CD8-positive, alpha-beta memory T cell (primary cell): ENCODE measurements at places on chromosomes 7 and 10. TPM values are rescaled to one million over a fixed set of nuclear protein-coding genes. Genes with fewer than 3 reads are reported as not detected.

Gene TRIM73
- total RNA-seq = 3.6 TPM

DNA sequence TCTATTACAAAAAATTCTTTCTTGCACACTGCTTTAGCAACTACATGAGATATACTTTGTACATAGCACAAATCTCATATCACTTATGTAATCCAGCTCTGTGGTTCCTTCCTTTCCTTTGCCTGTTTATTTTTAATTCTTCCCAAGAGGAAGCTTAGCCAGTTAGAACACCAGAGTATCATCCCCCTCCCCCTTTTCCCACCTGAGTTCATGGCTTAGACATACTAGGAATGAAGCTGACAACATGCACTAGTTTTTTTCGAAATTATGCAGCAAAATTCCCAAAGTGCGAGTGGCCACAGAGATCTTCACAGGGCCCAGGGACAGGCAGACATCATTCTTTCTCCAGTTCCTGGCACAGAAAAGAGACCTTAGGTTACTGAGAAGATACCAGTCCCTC lies 17.8 kb downstream of the CAV1 start:
- no peak for DNase-seq

Gene ACSM6
- total RNA-seq = not detected

Gene CFAP46
- not detected for total RNA-seq

DNA sequence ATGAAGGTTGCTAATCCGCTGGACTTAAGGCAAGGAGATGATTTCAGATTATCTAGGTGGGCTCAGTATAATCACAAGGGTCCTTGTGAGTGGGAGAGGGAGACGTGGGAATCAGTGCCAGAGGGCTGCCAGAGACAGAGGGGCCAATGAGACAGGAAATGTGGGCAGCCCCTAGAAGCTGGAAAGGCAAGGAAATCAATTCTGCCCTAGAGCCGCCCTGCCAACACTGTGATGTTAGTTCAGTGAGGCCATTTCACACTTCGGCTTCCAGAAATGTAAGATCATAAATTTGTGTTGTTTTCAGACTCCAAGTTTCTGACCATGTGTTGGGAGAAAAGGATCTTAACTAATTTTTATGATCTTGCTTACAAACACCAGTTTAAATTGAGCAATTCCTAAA lies 3.6 kb upstream of the GPNMB start:
- no peak for DNase-seq

Gene KCNH2
- 0.24 TPM for total RNA-seq

Gene TAF3
- 22.6 TPM for total RNA-seq

- no peak for DNase-seq
These were observed 295.8 kb upstream of the LYZL1 start for GRCh38 chr10:28993056-28993455.

Gene TMUB1
- 81.7 TPM for total RNA-seq

DNA sequence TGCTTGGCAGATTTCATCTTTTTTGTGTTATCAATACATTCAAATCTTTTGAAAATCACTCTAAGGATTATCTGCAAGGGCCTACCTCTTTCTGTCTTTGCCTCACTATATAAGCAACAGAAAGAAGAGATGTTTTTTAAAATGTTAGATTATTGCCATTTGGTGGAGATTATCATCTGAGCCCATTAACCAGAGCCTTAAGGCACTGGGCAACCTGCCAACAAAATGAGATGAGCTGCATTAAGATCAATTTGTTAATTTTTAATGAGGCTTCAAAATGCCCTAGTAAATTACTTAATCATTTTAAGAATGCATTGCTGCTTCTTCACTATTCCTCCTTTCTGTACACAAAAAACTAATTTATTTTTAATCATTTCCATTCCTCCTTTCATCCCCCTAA lies 314.1 kb downstream of the SNX13 start:
- DNase-seq = no peak

DNA sequence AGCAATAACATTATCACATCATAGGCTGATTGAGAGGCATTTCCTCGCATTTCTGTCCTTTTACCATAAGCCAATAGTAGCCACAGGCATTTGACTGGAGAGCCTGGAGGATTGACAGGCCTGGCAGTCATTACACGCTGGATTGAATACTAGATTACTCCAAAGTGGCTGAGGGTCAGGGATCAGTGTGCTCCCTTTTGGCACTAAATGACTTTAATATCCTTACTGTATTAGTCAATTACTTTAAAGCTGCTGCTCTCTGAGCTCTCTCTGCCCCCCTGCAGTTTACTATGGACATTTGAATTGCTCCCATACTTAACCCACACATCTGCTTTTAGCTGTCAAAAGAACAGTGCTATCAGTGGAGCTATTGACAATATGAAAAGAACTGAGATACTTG lies 302.0 kb downstream of the TFEC start:
- no peak for DNase-seq

DNA sequence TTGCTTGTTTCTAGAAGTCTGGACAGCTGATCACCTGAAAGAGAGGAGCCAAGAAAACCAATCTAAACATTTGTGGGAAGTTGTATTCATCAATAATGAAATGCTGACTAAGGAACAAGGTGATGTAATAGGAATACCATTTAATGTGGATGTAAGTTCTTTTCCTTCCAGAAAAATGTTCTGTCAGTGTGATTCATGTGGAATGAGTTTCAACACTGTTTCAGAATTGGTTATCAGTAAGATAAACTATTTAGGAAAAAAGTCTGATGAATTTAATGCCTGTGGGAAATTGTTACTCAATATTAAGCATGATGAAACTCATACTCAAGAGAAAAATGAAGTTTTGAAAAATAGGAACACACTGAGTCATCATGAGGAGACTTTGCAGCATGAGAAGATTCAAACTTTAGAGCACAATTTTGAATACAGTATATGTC lies 39.8 kb upstream of the ZNF37A start:
- no peak for DNase-seq

GRCh38 chr7:82678259-82678658 lies 234.7 kb upstream of the CACNA2D1 start:
- DNase-seq = no peak

DNA sequence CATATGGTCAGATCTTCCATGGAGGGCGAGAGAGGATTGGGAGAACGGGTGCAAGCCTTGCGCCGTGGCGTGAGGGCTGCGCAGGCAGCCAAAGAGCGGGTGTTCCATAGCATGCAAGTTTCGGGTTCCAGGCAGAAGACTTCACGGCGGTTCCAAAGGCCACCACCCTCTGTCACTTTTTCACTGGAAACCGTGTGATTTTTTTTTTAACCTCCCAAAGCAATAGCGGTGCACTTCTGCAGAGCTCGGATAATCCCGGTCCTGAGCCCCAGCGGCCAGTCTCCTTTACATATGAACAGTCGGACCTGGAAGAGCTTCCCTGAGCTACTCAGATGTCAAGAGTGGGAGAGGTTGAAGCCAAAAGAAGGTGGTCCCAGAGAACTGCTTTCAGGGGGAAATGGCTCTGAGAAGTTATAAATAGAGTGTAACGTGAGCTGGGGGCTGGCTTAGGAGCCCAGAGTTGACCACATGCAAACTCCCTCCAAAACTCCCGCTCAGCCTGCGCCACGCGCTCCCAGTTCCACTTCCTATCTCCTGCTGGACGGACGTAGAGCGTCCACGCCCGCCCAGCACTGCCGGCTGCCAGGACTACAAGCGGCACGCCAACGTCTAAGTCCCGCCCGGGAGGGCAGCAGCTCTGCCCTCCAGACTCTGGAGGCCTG lies at the start of gene MEOX2:
TSS of gene MEOX2 (minus strand) at position 389 of the 662 bp plus-strand sequence. CDS start at position 108, 281 bp downstream.
- no peak for DNase-seq

GRCh38 chr10:77011874-77012811 lies 625.5 kb downstream of the KCNMA1 start:
- no peak for DNase-seq

DNA sequence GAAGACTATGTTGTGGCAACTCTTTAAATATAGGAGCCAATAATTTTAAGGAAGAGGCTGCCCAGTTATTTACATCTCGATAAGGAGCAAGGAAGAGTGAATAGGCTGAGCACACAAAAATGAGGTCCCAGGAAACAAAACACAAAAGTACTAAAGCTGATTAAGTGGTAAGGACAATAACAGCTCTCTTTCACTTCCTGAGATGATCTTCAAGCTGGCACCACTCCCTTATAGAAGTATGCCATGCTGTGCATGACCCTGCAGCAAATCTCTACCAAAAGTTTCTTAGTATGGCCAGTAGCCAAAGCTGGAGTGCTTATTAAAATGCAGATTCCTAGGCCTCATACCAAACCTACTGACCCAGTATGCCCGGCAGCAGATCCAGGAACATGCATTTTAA lies 39.7 kb downstream of the CADPS2 start:
- DNase-seq = no peak

DNA sequence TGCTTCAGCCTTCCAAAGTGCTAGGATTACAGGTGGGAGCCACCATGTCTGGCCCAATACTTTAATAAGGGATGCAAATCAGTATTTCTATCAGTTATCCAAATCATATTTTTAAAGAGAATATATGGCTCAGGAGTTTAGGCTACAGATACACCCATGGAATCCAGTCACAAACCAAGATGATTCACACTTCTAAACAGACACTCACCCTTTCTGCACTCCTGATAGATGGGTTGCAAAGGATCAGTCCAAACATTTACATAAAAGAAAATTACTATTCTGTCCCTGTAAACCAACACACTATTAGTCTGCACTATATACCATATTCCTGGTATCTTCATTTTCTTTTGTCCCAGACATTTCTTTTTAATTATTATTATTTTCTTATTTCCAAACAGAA lies 2.2 kb downstream of the MORN4 start:
- no peak for DNase-seq

- no peak for DNase-seq
These were observed 820.7 kb downstream of the GRID1 start for GRCh38 chr10:85545874-85546273.

Gene TRIM4
- 30.0 TPM for total RNA-seq

- DNase-seq = no peak
These were observed 35.9 kb downstream of the CCDC3 start for GRCh38 chr10:12965571-12965970.

DNA sequence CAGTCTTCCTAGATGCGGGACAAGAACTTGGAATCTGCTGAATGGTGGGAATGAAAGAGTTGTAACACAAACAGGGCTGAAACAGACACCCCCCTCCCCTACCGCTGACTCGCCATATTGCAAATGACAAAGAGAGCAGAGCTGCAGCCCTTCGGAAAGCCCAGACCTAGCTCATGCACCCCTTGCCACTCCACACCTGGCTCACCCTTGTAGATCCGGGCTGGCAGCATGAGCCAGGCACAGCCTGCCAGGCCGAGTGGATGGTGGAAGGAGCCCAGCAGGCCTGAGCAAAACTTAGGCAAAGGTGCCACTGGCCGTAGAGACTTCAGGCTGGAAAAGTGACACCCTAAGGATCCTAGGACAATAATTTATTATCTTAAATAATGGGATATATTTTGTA lies 237.4 kb upstream of the SEMA3D start:
- DNase-seq = no peak

Gene CAV2
- total RNA-seq = not detected

GRCh38 chr10:74863551-74863950 lies 37.2 kb downstream of the KAT6B start:
- DNase-seq = no peak

DNA sequence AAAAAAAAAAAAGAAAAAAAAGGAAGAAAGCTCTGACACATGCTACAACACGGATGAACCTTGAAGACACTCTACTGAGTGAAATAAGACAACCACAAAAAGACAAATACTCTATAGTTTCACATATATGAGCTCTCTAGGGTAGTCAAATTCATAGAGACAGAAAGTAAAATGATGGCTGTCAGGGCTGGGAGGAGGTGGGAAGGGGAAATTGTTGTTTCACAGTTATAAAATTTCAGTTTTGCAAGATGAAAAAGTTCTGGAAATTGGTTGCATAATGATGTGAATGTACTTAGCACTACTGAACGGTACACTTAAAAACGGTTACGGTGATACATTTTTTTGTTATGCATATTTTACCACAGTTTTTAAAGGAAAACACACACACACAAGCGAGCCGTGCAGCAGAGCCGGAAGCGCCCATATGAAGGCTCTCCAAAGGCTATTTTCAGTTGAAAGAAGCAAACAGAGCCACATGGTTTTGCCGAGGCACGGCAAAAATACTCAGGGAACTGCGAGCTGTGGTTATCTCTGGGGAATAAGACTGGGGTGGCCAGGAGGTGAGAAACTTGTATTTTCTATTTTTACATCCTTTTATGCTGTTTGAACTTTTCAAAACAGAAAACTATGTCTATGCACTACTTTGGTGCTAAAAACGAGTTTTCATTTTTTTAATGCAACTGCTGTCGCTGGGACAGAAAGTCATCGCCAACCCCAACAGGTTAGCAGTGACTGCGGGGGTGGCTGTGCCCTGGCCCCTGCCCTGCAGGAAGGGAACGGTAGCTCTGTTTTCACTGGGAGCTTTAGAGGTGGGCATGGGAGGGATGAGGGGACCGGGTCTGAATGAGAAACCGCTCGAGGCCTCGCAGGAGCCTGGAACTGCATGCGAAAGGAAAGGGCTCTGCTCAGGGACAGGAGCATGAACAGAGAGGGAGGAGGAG lies 132.9 kb downstream of the OAT start:
- DNase-seq = no peak

DNA sequence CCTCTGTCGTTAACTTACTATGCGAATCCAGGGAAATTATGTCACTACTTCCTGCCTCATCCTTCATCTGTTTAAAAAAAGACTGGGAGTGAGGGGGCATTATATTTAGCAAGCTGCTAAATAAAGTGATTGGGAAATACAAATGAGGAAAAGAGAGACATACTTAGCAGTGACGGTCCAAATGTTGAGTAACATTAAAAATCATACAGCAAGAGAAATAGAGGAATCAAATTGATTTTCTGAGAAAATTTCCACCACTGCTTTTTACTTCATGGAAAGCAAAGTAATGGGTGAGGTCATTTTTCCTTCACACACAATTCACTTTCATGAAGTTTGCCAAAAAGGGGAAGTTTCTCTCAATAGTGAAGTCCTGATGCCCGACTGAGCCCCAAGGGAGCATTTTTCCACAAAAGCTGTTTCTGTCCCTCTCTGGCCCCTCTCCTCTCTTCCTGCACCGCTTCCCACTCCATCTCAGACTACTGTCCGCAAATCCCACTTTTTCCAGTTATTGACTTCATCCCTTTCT lies 61.9 kb upstream of the ADO start:
- no peak for DNase-seq

Gene SLC39A12
- not detected for total RNA-seq

Gene MRLN
- total RNA-seq = not detected
